ENCODE measurements at places on chromosomes 6 and 20. TPM values are rescaled to one million over a fixed set of nuclear protein-coding genes. Genes with fewer than 3 reads are reported as not detected.

Gene CTAGE9
- not detected for total RNA-seq

- H3K27ac ChIP-seq = no peak overlapping the region
- H3K4me1 ChIP-seq = peaks cover 12% of the 10 kb centered on the region
- H3K36me3 ChIP-seq = no peaks in the 10 kb centered on the region
- H3K27me3 ChIP-seq = no peaks in the 10 kb centered on the region
- no peak for DNase-seq
Measured at GRCh38 chr6:42714098-42714761, 8.2 kb downstream of the PRPH2 start.

DNA sequence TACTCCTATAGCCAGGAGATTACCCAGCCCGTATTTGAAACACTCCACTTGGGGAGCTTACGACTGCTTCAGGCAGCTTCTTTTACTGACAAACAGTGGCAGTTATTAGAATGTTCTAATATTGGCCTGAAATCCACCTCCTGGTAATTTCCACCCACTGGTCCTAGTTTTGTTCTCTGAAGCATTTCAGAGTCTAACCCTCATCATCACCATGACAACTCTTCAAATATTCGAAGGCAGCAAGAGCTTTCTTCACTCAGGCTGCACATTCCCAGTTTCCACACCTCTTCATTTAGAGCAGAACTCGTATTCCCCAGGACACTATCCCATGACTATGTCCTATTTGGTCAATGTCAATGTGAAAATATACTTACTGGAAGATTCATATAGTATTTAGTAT is 325.6 kb downstream of the UBE3D start:
- no peaks in the 10 kb centered on the region for H3K4me1 ChIP-seq
- H3K27me3 ChIP-seq = no peaks in the 10 kb centered on the region
- no peak overlapping the region for H3K4me3 ChIP-seq
- no peak for DNase-seq
- no peak overlapping the region for H3K27ac ChIP-seq

DNA sequence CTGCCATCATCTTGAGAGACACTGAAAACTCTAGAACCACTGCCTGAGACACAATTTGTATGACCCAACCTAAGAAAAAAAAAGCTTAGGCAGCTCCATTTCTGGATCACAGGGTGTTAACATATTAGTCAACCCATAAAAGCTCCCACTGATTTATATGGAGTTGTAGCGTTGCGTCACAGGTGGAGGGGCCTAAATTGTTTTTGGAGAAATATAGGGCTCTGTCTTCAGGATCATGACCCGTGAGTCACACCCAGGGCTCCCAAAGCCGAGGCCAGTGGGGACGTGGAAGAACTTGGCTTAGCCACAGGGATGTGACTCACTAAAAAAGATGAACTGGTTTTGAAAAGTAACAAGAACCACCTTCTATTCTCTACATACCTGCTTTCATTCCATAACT is 116.5 kb upstream of the BMP2 start:
- no peak overlapping the region for H3K4me3 ChIP-seq
- no peaks in the 10 kb centered on the region for H3K4me1 ChIP-seq
- peak; percentile 66 for DNase-seq
- no peak overlapping the region for H3K27ac ChIP-seq

- H3K27me3 ChIP-seq = no peaks in the 10 kb centered on the region
- H3K36me3 ChIP-seq = no peaks in the 10 kb centered on the region
- DNase-seq = peak; percentile 74
- H3K27ac ChIP-seq = peak overlapping the region; percentile 21
- no peak overlapping the region for H3K4me3 ChIP-seq
Measured at GRCh38 chr6:111105578-111105977, 18.3 kb downstream of the SLC16A10 start.
